ENCODE measurements at places on chromosomes 5 and 9. TPM values are rescaled to one million over a fixed set of nuclear protein-coding genes. Genes with fewer than 3 reads are reported as not detected.

DNA sequence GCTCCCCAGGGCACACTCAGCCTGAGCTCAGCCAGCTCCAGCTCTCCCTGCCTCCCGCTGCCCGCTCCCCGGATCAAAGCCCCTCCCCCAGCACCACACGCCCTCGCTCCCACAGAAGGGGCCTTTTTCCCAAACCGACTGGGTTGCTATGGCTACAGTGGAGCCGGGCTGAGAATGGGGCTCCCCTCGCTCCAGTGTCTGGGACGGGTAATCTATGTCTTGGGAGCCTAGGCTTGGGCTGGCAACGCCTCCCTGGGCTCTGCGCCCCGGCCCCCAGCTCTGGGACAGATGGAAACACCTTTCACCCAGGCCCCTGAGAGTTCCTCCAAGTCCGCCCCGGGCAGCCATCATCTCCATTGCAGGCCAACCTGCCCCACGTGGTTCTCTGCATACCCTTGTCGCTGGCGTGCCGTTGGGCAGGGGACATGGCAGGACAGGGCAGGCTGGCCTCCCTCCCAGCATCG is 29.6 kb downstream of the NOTCH1 start:
- no peaks in the 10 kb centered on the region for H3K27me3 ChIP-seq
- no peak overlapping the region for H3K4me3 ChIP-seq
- no peaks in the 10 kb centered on the region for H3K4me1 ChIP-seq

DNA sequence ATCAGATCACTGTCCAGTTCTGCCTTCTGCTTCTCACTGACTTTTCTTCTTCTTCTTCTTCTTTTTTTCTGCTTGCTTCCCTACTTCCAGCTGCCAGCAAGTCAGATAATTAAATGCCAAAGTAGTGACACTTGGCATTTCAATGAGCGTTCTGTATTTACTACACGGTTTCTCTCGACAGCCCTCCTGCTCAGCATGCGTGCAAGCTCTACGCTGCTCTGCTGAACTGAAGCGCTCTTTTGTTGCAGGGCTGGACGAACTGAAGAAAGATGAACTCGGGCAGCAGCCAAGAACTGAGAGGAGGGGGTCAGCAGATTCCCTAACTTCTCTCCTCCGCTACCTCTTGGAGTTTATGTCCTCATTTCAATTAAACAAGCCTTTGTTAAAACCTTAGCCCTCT is 319.1 kb downstream of the GLIS3 start:
- DNase-seq, result peak; percentile 77
- peak overlapping the region; percentile 57 for H3K27ac ChIP-seq

DNA sequence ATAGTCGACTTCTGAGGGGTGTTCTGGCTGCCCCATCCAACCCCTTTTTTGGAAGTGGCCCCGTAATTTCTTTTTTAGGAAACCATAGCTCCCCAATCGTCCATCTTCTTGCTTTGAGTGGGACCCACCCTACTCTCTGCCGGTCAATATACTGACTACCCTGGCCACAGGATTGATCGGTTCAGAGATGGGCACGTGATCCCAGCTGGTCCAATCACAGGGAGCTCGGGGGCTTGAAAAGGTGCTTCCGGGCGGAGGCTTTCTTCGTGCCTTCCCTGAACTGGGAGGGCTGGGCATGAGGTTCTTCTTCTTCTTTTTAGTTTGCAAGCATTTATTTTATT is 78.7 kb upstream of the SH3PXD2B start:
- no peak for DNase-seq
- H3K27me3 ChIP-seq, result peaks cover 7% of the 10 kb centered on the region
- H3K4me3 ChIP-seq, result no peak overlapping the region
- no peak overlapping the region for H3K27ac ChIP-seq
- H3K4me1 ChIP-seq, result peaks cover 5% of the 10 kb centered on the region

DNA sequence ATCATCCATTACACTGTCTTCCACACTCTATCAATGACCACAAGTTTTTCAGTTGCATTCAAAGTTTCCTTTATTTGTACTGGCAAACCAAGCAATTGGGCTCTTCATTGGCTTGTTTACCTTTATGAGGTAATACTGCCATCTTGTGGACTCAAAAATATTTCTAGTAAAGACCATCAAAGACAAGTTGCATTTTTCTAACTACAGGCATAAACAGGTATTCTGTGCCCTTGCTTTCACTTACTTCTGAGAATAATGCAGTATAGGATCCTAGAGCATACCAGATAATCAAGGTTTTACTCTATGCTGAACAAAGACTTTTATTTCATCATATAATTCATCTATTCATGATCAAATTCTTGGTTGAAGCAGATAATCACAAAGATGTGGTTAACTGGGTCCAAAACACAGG is 173.7 kb upstream of the POU5F2 start:
- H3K4me3 ChIP-seq, result no peak overlapping the region
- no peaks in the 10 kb centered on the region for H3K27me3 ChIP-seq
- H3K4me1 ChIP-seq, result no peaks in the 10 kb centered on the region
- H3K27ac ChIP-seq, result no peak overlapping the region
- peak; percentile 49 for DNase-seq

- H3K27me3 ChIP-seq, result no peaks in the 10 kb centered on the region
- H3K27ac ChIP-seq, result no peak overlapping the region
- H3K4me3 ChIP-seq, result no peak overlapping the region
- H3K36me3 ChIP-seq, result no peaks in the 10 kb centered on the region
Measured at GRCh38 chr9:134342746-134343115, 16.5 kb downstream of the RXRA start.

BTNL8 gene
- total RNA-seq, result not detected

PKN3 gene
- 2.3 TPM for total RNA-seq

SPAG8 gene
- 0.52 TPM for total RNA-seq

FSTL4 gene
- not detected for total RNA-seq

CHSY3 gene
- 11.9 TPM for total RNA-seq

MSANTD3 gene
- 76.0 TPM for total RNA-seq

FOXD4L4 gene
- total RNA-seq, result not detected
